ENCODE measurements at places on chromosomes 4 and X.

- DNase-seq: no peak
These were observed 240.6 kb downstream of the CBR4 start for GRCh38 chr4:168769416-168769815.

DNA sequence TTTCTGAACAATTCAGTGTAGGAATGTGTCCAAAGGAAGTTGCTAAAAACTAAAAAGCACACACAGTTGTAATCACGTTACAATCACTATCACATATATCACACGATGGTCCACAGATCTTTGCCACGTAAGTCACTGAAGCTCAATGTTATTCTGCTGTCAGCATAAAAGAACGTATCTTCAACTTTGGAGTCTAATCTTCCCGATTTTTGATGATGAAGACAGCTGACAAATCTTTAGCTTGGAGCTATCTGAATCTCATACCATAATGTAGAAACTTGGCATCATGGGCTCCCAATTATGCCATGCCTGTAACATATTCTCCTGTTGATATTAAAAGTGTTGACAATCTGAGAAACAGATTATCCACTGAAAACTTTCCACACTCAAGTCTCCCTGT, 158.4 kb downstream of the UBE2NL start:
- DNase-seq: no peak

DNA sequence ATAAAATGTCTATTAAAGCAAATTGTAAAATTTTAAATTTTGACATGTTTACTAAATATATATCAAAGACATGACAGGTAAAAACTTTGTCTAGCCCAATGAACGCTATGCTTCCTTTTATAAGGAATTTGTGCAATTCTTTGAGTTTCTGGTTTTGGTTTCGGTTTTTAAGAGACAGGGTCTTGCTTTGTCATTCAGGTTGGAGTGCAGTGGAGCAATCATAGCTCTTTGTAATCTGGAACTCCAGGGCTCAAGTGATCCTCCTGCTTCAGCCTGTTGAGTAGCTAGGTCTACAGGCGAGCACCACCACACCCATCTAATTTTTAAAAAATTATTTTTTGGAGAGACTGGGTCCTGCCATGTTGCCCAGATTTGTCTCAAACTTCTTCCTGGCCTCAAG, 60.7 kb downstream of the BLTP1 start:
- no peak for DNase-seq

DNA sequence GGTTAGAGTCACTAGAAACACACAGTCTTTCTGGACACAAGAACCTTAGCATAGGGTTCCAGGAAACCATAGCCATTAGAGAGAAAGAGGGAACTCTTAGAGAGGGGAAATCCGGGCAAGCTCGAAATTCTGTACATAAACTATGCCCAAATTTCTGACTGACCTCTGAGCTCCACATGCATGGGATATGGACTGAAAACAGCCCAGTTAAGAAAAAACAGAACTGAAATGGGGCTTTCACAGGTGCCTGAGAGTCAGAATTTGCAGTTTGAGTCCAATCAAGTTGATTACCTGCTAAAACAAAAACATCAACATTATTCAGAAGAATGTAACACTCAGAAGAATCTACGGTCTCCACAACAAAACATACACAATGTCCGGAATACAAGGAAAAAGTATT, 13.1 kb downstream of the DCHS2 start:
- DNase-seq: no peak

DNA sequence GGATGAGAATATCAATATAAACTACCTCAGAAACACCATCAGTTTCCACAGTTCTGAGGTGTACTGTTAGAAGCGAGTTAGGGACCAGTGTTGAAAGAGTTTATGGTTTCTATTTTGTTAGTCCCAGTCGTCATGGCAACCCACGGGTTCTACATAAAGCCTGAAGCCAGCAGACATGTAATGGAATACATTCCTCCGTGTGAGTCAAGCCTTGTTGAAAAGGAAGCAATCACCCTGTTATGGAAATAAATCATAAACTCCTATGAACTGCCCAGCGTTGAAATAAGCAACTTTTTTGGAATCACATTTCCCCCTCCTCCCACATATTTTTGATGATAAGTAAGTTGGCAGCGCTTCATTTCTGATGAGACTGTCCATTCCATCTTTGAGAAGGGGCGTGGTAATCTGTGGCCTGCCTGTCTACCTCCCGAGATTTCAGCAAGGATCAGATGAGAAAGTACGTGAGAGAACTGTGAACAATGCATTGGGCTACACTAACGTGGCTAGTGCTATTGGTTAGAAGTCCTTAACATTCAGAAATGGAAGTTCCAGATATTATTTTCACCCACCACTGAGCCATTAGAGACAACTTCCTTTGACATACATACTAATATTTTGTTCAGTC, 40.4 kb upstream of the PDHA1 start:
- no peak for DNase-seq

DNA sequence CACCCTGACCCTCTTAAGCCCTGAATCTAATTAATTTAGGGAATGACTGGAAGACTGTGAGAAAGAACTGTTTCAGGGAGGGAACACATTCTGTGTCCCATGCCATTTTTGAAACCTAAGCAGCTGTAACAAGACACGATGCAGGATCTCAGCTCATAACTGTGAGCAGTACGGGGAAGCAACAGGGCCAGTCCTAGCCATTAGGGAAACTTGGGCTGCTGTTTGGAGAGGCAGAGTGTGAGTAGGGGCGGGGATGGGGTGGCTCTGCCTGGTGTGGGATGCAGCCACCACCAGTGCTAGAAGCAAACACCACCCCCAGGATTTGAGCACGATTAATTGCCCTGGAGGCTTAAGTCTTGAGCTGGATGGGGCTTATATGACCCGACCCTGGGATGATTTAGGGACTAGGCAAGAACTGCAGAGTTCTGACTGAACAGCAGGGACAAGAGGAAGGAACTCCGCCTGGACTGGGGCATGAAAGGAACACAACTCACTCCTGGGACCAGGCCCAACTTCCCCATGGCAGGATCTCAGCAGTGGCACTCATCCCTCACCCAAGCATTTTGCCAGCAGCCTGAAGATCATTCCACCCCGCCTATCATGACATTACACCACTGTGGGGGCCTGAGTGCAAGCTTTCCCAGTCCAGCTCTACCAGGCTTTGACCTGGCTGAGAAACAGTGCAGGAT, 43.1 kb downstream of the ATRX start:
- no peak for DNase-seq

- DNase-seq: no peak
These were observed 2.1 kb downstream of the NSG1 start for GRCh38 chr4:4388836-4389575.

DNA sequence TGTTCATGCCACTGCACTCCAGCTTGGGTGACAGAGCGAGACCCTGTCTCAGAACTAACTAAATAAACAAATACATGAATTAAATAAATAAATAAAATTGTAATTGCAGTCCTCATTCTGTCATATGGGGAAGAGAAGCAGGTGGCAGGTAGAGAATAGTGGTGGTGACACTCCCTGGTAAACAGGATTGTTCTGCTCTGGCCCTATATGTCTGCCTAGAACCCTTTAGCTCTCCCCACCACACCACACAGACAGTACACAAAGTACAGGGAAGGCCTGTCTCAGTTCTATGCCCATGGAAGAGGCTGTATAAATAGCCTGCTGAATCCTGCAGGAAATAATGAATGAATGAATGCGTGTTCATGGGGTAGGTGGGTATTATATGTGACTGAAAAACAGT, 117.7 kb downstream of the CEP135 start:
- DNase-seq: no peak

DNA sequence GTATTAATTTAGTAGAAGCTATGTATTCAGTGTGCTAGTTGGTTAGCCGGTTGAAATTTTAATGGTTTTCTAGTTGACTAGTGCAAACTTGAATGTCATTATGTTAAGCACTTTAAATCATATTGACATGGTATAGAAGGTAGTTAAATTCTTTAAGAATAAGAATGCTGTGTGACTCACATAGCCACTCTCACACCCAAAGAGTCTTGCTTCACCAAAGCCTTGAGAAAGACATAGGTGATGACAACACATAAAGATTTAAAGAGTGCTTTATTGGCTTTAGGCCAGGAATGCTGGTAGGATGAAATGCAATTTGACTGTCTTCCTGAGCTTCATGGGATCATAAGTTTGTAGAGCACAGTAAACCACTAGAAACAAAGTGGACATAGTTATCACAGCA, 85.3 kb downstream of the DCAF8L2 start:
- DNase-seq: no peak

DNA sequence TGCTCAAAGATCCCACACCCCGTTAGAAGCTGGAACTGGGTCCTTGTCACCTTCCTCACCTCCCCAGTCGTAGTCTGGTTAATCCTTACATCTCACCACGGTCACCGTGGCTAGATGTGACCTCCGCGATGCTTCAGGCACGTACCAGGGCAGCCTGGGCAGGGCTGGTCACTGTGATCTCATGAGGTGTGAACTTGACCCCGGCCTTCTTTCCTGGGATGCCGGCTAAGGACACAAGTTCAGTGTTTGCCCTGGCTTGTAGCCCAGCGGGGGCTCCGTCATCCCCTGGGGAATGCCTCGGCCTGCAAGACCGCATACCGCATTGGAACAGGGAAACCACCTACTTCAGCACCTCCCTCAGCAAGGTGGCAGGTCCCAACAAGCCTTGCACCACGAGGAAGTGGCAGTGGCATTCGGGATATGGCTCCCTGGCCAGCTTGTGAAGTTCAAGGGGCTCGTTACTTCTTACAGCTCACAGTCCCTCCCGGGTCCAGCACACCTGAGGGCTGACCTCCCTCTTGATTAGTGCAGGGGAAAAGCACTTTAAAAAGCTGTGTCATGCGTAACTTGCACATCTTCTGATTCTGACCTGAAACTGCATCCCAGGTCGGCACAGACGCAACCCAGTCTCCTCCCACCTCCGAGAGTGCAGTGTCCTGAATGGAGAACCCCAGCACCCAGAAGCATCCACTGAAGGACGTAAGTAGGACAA, 25.9 kb downstream of the NOP14 start:
- no peak for DNase-seq

GRCh38 chrX:17432158-17432557, 57.2 kb downstream of the NHS start:
- DNase-seq: no peak

- DNase-seq: no peak
These were observed 3.3 kb upstream of the HAUS3 start for GRCh38 chr4:2245057-2245786.

DNA sequence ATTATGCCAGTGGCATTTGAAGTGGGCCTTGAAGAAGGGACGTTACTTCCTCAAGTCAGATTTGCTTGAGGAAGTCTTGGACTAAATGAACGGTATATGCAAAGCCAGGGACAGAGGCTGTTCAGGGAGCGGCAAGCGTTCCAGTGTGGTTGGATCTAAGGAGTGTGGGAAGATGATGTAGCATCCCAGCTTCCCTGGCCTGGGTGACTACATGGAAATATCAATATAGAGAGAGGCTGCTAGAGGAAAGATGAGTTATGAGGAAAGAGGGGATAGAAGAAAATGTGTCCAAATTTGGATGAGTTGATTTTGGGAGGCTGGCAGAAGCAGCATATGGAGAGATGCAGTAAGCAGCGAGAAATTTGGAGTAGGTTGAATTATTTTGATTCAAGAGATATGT, 432.5 kb upstream of the TENM3 start:
- no peak for DNase-seq

GRCh38 chr4:3293401-3294391, 875 bp downstream of the RGS12 start:
- no peak for DNase-seq

- no peak for DNase-seq
These were observed 91.9 kb upstream of the KLHL13 start for GRCh38 chrX:118208481-118208880.

GRCh38 chr4:124111922-124112321, 600.6 kb downstream of the ANKRD50 start:
- DNase-seq: no peak

DNA sequence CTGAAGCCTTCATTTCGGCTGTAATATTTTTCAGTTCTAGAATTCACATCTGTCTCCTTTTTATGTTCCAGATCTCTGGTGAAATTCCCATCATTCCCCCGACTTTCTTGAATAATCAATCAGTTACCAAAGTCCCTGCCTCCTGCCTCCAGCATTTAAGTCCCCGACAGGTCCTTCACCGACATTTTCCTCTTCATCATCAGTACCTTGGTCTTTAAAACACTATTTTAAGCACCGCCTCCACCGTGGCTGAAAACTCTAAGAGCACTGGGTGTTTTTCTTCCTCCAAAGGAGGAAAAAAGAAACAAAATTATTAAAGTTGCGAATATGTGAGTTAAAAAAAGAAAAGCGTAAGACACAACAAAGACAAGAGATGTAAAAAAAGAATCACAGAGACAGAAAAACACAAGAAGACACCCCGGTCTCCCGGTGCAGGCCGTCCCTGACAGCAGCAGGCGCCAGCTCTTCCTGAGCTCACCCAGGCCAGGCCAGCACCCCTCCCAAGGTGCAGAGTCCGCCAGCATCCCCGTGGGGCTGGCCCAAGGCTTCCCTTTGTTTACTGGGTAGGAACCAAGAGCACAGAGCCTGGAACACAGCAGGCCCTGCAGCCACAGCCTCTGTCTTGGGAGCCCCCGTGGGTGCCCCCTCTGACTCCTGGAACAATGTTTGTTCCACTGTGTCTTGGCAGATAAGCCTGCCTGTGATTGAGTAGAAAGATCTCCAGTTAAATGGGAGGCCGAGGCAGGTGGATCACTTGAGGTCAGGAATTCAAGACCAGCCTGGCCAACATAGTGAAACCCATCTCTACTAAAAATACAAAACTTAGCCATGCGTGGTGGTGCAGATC, 49.3 kb upstream of the CPLX1 start:
- DNase-seq: no peak

GRCh38 chr4:156255230-156256007, 301.8 kb upstream of the CTSO start:
- no peak for DNase-seq

- DNase-seq: no peak
These were observed 840.3 kb upstream of the ADGRL3 start for GRCh38 chr4:60359746-60360367.

- peak; percentile 27 for DNase-seq
These were observed 276.4 kb downstream of the PDGFC start for GRCh38 chr4:156695163-156695562.

GRCh38 chr4:83362492-83363329, 28.1 kb upstream of the HPSE start:
- no peak for DNase-seq

DNA sequence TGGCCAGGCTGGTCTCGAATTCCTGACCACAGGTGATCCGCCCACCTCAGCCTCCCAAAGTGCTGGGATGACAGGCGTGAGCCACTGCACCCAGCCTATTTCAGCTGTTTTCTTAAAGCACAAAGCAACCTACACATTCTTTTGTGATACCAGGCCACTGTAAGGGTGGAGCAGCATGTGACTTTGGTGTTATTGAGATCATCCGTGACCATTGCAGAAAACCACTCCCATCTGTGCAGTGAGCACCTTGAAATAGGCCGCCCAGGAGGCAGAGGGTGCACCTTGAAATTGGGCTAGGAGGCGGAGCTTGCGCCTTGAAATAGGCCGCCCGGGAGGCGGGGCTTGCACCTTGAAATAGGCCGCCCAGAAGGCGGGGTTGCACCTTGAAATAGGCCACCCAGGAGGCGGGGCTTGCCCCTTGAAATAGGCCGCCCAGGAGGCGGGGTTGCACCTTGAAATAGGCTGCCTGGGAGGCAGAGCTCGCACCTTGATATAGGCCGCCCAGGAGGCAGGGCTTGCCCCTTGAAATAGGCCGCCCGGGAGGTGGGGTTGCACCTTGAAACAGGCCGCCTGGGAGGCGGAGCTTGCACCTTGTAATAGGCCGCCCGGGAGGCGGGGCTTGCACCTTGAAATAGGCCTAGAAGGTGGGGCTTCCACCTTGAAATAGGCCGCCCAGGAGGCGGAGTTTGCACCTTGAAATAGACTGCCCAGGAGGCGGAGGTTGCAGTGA, 9.0 kb upstream of the SLC25A6 start:
- no peak for DNase-seq

Measured in caudate nucleus (tissue), 63 donors.